ENCODE measurements at places on chromosomes 5 and 9. TPM values are rescaled to one million over a fixed set of nuclear protein-coding genes. Genes with fewer than 3 reads are reported as not detected.

KLF9 gene
- 116 TPM for total RNA-seq

TMEFF1 gene
- not detected for total RNA-seq

ORM2 gene
- not detected for total RNA-seq

NIM1K gene
- 1.3 TPM for total RNA-seq

SPATA31E1 gene
- total RNA-seq = not detected

VLDLR gene
- 110 TPM for total RNA-seq

GRCh38 chr5:133338504-133339355, 273.6 kb downstream of the FSTL4 start:
- DNase-seq = no peak
- no peak overlapping the region for H3K4me3 ChIP-seq
- no peaks in the 10 kb centered on the region for H3K27me3 ChIP-seq
- no peaks in the 10 kb centered on the region for H3K4me1 ChIP-seq
- no peak overlapping the region for H3K27ac ChIP-seq

- no peak overlapping the region for H3K27ac ChIP-seq
- no peak overlapping the region for H3K4me3 ChIP-seq
- no peaks in the 10 kb centered on the region for H3K36me3 ChIP-seq
- DNase-seq = peak; percentile 11
- peaks cover 12% of the 10 kb centered on the region for H3K27me3 ChIP-seq
These were observed 37.0 kb downstream of the PRUNE2 start for GRCh38 chr9:76868897-76869296.

DNA sequence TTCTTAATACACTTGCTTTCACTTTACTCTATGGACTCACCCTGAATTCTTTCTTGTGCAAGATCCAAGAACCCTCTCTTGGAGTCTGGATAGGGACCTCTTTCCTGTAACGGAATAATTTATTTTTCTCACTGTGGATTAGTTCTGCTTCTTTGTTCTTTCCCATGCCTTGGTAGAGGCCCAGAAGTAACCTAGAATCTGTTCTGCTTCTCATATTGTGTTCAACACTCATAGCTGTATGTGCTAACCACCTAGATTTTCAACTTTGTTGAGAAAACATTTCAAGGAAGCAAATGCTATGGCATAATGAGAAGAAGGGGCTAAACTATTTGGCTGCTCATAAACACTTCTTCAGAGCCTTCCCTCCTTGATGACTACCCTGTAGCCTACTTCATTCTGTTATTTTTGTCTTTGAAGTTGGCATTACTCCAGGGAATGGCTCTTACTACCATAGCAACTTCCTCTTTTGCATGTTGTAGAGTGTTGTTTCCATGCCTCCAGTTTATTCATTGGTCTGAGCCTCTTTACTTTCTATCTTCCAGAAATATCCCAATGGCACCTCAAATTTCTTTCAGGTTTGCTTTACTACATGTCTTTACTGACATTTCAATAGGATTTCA, 74.3 kb downstream of the KIAA0825 start:
- H3K27ac ChIP-seq = no peak overlapping the region
- no peak overlapping the region for H3K4me3 ChIP-seq
- no peaks in the 10 kb centered on the region for H3K36me3 ChIP-seq

- H3K4me1 ChIP-seq = no peaks in the 10 kb centered on the region
- DNase-seq = no peak
- no peaks in the 10 kb centered on the region for H3K36me3 ChIP-seq
- H3K4me3 ChIP-seq = no peak overlapping the region
These were observed 32.0 kb upstream of the HAPLN1 start for GRCh38 chr5:83752700-83753099.

DNA sequence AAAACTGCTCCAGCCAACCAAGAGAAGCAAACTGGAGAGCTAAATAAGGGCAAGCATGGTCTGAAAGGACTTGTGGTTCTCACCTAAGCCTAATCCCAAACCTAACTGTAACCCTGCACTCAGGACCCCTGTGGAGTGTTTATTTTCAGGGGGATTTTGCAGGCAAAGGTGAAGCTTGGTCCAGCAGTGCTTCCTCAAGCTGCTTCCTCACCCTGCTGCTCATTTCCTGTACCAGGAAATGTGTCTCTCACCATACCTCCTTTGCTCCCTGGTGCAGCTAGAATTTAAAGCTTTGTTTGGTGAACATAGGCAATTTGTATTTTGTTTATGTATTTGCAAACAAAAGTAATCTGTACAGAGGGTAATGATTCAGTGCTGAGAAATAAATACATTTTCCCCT, 50.2 kb downstream of the CARTPT start:
- H3K27ac ChIP-seq = no peak overlapping the region
- no peak overlapping the region for H3K4me3 ChIP-seq
- H3K4me1 ChIP-seq = no peaks in the 10 kb centered on the region
- no peak for DNase-seq

- H3K36me3 ChIP-seq = no peaks in the 10 kb centered on the region
- DNase-seq = peak; percentile 47
- peaks cover 11% of the 10 kb centered on the region for H3K4me1 ChIP-seq
- H3K4me3 ChIP-seq = peak overlapping the region; percentile 27
- peaks cover 5% of the 10 kb centered on the region for H3K27me3 ChIP-seq
- H3K27ac ChIP-seq = no peak overlapping the region
These were observed 132.6 kb downstream of the MRPL36 start for GRCh38 chr5:1666812-1667588.

Measured in stomach (tissue), 19 donors.